ENCODE measurements at places on chromosomes 3 and 15.

DNA sequence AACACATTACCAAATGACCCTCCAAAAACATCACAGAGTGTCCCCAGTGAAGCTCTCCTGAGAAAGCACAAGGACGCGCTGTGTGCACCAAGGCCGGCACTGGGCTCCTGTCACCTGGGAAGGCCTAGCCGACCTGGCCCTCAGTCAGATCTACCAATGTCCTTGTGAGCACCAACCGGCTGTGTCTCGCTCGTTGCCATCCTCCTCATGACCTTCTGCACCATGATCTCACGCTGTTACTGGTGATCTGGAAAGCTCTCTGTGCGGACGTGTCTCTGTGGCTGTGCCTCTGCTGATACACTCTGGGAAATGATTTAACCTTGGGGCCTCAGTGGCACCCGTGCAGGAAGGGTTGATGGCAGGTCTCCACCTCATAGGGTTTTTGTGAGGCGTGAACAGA is 24.2 kb downstream of the ZXDC start:
- no peak for DNase-seq

DNA sequence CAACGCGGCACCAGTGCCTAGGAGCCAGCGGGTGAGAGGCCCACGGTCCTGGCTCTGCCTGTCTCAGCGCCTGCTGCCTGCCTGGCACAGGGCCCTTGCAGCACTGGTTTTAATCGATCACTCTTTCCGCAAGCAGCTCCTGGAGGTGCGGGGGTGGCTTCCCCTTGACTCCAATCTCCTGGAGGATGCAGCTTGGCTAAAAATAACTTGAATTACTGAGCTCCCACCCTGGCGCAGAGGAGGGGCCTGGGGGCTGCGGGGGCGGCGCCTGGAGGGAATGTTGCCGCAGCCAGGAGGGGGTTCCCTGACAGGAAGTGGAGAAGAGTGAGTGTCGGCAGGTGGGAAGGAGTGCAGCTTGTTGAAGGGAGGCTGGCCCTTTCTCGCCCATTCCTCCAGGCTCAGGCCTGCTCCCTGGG is 9.9 kb upstream of the RPL29 start:
- DNase-seq: peak; percentile 61

GRCh38 chr3:191236646-191237045 is 37.6 kb downstream of the OSTN start:
- DNase-seq: no peak

DNA sequence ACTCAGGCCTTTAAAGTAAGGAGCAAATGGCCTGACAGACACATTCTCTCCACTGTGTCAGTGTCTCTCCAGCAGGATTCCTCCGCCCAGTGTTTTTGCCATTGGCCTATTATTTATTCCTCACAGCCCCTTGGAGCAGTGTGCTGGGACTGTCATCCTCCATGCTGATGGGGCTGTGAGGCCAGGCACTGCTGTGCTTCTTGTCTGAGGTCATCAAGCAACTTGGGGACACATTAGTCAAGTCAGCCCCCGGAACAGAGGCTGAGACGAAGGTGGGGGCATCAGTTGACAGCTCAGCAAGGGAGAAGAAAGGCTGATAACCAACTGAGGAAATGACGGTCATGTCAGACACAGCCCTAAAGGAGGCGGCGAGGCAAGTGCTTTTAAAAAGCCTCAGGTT is 67.4 kb downstream of the XXYLT1 start:
- DNase-seq: no peak

DNA sequence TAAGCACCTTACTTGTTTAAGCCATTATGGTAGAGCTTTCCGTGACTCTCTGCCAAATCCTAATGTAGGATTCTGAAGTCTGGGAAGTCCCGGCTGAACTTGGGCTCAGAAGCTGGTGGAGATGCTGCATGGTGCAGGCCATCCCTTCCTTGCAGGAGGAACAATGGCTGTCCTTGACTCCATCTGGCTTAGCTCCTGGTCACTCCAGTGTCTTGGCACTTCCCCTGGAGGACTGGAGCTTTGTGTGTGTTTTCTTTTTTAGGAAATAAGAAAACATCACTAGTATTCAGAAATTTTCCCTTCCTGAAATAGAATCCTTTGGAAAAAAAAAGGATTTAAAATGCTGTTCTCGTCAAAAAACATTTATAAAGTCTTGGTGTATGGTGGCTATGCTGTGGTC is 209.3 kb upstream of the ROPN1 start:
- no peak for DNase-seq

DNA sequence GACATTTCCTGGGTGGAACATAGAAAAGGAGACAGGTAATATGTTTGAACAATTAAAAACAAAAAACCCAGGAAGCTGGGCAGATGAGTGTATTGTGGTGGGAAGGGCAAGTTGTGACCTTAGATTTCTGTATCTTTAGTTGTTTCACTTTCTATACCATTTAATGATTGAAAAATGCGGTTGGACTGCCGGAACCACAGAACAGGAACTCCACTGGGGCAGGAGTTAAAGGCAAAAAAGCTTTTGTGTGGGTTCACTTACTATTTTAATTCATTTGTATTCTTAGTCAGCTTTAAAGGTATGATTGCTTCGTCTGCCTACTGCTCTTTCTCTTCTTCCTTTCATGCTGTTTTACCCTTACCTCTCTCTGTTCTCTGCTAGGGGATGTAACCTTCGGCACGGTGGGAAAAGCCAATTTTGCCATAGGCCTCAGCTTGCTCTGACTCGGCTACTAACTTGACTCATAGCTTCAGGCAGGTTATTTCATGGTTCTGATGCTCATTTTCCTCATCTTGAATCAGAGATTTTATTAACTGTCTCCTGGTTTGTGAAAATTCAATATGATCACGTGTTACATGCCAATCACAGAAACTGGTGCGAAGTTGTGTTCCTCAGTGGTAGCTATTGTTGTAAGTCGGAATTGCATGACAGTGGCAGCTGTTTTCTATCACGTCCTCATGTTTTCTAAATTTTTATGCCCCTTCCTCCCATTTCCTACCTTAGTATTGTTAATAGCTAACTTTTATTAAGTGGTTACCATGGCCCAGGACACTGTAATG is 1.6 kb upstream of the MCTP2 start:
- no peak for DNase-seq

- no peak for DNase-seq
These were observed 219.4 kb upstream of the STRIT1 start for GRCh38 chr3:155512867-155513261.

GRCh38 chr3:170344971-170345370 is 12.5 kb upstream of the SKIL start:
- DNase-seq: no peak

GRCh38 chr15:83764201-83764838 is 110.4 kb downstream of the ADAMTSL3 start:
- DNase-seq: no peak

DNA sequence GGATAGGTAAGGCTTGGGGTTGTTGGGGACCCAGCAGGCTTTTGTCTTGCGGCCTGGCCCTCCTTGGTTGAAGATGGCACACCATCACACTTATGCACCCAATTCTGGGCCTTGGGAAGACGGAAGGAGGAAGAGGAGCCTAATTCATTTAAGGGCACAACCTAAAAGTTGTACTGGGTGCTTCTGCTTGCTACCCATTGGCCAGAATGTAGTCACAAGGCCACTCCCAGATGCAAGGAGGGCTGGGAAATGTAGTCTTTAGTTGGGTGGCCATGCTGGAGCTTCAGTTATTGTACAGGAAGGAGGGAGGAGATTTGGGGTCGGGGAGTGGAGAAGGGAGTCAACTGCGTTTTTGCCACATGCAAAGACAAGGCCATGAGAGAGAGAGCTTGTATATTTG is 109.2 kb downstream of the TMEM266 start:
- DNase-seq: no peak

DNA sequence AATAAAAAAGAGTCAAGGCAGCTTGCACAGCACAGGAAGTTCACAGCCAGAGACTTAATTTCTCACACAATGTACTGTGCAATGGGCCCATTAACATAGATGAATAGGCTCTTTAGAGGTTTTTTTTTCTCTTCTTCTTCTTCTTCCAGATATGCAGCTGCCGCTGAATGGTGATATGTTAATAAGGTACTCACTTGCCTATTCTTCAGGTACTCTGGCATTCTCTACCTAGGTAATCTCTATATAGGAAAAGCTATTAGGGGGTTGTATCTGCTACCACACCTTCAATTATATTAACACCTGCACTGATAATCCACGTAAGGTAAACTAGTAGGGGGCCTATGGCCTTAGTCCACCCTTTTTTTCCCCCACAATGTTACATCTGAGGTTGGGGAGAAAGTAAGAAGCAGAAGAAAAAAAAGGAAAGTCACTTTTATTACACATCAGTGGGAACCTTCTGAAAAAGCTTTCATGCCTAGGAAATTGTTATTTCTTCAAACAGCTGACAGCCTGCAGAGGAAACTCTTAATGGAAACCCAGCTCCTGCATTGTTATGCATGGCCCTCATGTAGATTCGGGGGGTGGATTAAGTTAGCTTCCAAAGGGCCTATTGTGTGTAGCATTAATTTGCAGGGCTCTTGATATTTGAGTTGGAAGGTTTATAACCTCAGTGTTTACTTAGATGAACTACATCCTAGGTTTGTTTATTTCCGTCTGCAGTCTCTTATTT is 525.5 kb downstream of the ZIC1 start:
- peak; percentile 78 for DNase-seq

- DNase-seq: no peak
These were observed 184.9 kb upstream of the LPP start for GRCh38 chr3:187968883-187969580.

DNA sequence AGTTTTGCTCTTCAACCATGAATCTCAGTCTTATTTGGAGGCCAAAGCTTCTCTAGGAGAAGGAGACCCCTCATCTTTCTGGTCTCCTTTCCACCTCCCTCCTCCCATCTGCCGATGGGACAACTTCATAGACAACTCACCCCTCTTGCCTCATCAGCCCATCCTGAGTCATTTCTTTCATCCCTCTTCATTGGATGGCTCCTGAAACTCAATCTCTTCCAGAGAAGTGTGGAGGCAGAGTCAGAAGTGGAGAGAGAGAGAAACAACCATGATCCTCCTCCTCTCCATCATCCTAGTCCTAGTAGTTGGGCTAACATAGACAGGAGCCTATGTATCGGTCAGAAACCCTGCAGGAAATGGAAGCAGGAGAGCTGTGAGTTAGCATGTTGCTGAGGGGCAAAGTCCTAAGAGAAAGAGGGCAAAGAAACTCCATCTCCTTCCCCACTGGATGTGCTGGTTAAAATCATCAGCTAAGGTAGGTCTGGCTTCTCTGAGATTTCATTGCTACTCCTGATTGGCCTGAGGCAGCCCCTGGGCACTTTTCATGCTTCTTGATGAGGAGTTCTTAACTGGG is 21.3 kb upstream of the HCN4 start:
- DNase-seq: no peak

DNA sequence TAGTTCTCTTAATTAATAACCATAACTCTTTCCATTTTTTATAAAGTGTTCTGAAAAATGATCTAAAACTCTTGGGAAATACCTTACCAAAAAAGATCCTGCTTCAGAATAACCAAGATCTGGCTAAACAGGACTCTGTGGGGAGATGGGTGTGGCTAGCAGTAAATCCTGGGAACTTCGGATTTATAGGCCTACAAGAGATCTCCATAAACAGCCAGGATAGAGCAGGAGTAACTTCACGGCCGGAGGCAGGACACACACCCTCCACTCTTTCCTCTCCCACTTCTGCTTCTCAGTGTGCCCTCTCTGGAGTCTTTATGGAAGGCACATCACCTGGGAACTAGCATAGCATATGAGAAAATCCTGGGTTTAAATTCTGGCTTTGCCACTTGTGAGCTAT is 309.4 kb upstream of the SOX2 start:
- DNase-seq: no peak

DNA sequence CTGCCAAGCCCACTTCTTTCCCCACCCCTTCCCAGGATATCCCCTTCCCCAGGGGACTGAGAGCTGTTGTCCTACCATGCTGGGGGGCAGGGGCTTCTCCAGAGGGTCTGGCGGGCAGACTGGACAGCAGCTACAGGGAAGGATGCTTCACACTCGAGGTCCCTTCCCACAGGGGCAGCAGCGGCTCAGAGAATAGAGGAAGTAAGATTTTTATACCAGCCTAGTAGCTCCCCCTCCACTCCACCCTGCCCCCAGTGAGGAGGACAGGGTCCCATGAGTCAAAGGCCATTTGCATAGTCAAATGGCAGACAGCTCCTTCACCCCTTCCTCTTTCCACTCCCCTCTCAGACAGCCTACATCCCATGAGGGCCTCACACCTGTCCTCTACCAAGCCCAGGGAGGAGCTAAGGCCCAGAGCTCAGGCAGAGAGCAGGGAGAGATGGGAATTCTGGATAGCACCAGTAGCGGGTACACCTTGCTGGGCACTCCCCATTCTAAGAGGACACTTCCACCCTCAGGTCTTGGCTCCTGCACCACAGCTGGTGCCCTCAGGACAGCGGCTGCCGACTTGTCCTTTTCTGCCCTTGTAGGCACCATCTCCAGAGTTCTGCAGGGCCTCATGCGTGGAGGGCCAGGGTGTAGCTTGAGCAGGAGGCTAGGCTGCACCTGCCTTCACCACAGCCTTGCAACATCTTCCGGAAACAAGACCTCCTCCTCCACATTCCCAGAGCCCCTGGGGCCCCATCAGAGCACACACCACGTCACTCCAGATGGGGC is at the start of gene TLR9:
Gene TLR9 (minus strand): TSS at position 194 of the 777 bp plus-strand sequence. CDS start 116 bp downstream, at position 78.
- no peak for DNase-seq

- DNase-seq: no peak
These were observed 316.0 kb upstream of the CBLB start for GRCh38 chr3:106184540-106185457.

- DNase-seq: no peak
These were observed 21.4 kb upstream of the LIPC start for GRCh38 chr15:58410353-58410752.

DNA sequence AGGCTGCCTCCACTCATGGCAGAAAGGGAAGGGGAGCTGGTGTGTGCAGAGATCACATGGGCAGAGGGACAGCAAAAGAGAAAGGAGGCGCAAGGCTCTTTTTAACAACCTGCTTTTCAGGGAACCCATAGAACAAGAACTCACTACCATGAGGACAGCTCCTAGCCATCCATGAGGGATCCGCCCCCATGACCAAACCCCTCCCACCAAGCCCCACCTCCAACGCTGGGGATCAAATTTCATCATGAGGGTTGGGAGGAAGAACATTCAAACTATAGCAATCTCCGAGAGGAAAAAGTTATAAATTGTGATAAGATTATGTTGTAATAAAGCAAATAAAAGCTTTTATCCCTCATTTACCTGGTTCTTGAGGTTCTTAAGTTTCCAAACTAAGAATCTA is 84.7 kb upstream of the LMCD1 start:
- no peak for DNase-seq
